ENCODE measurements at places on chromosomes 6 and 20. TPM values are rescaled to one million over a fixed set of nuclear protein-coding genes. Genes with fewer than 3 reads are reported as not detected.

Gene TNXB
- 24.1 TPM for total RNA-seq

Gene PDE10A
- total RNA-seq: 15.4 TPM

Gene ULBP3
- not detected for total RNA-seq

Gene RARS2
- 59.0 TPM for total RNA-seq

Gene ZSCAN31
- total RNA-seq: 10.6 TPM

Gene NRSN1
- 6.5 TPM for total RNA-seq

Gene WASF1
- 4.8 TPM for total RNA-seq

Gene RAET1L
- total RNA-seq: not detected

Gene CPNE5
- 16.9 TPM for total RNA-seq

Gene VNN1
- 1.4 TPM for total RNA-seq

Gene MRAP2
- total RNA-seq: 4.1 TPM

Gene LY6G5B
- total RNA-seq: 1.2 TPM

Gene ADIG
- total RNA-seq: not detected

Gene C6orf163
- 4.3 TPM for total RNA-seq

GRCh38 chr6:15709651-15710269, 46.9 kb upstream of the DTNBP1 start:
- no peak for DNase-seq

GRCh38 chr20:43533060-43533459, 25.6 kb downstream of the L3MBTL1 start:
- DNase-seq: no peak

- no peak for DNase-seq
Observed at GRCh38 chr6:34584694-34585093, 28.6 kb upstream of the SPDEF start.

GRCh38 chr6:56023829-56024228, 148.4 kb upstream of the BMP5 start:
- no peak for DNase-seq

DNA sequence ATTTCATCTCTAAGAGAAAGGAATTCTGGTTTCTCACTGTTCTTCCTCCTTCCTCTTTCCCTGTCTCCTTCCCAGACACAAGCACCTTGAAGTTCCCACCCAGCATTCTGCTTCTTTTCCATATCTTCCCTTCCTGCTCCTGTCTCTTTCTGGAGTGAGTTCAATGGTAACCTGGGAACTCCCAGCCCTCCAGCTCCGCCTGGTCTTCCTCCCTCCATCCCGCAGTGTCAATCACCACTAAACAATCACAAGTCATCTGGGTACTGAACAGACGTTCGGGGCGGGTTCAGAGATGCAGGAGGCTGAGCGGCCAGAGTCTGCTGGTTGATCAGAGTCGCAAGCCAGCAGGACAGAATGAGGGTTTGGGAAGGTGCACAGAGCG, 7.7 kb downstream of the TTBK1 start:
- DNase-seq: no peak

- peak; percentile 7 for DNase-seq
Observed at GRCh38 chr6:100269189-100269588, 195.5 kb downstream of the SIM1 start.

GRCh38 chr20:42895020-42895419, 294.7 kb downstream of the PTPRT start:
- DNase-seq: no peak

- peak; percentile 8 for DNase-seq
Observed at GRCh38 chr20:16758454-16759180, 10.5 kb downstream of the OTOR start.

DNA sequence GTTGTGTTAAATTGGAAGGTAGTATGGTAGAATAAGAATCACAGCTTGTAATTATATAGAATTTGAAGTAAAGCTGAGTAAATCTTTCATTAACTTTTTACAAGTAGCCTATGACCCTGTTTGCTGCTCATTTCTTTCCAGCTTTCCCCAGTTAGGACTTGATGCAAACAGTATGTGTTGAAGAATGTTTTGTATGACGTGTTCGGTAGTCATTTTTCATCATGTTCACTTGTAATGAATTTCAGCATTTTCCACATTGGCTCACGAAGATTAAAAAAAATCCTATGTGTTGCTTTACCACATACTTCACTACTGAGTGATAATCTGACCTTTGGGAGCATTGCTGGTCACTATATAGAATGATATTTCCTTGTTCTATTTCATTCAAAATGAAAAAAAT, 162.4 kb downstream of the CDKAL1 start:
- peak; percentile 10 for DNase-seq

DNA sequence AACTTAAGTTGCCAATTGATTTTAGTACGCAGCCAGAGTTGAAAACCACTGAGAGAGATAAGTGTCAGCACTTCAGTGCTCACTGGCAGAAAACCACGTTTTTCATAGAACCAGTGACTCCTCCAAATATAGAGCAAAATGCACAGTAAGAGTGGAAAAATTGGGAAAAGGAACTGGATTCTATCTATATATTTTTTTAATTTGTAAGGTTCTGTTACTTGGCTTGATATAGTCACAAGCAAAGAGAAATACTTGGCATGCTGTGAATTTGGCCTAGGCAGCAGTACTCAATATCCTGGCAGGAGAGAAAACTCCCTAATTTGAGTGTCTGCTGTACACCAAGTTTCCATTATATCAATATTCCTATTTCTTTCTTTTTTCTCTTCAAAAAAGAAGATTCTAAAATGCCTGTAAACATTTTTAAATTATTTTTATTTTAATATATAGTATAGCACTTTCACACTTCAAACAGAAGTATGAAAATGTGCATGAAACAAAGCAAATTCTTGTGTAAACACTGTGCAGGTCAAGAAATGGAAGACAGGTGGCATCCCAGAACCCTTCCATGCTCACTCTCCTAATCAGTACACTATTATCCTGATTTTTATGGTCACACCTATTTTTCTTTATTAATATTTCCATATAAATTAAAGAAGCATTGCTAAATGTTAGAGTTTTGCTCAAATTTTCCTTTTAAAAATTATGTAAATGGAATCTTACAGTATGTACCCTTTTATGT, 561.8 kb upstream of the RNF217 start:
- no peak for DNase-seq

- peak; percentile 64 for DNase-seq
Observed at GRCh38 chr20:46458866-46459750, 52.7 kb upstream of the ELMO2 start.

DNA sequence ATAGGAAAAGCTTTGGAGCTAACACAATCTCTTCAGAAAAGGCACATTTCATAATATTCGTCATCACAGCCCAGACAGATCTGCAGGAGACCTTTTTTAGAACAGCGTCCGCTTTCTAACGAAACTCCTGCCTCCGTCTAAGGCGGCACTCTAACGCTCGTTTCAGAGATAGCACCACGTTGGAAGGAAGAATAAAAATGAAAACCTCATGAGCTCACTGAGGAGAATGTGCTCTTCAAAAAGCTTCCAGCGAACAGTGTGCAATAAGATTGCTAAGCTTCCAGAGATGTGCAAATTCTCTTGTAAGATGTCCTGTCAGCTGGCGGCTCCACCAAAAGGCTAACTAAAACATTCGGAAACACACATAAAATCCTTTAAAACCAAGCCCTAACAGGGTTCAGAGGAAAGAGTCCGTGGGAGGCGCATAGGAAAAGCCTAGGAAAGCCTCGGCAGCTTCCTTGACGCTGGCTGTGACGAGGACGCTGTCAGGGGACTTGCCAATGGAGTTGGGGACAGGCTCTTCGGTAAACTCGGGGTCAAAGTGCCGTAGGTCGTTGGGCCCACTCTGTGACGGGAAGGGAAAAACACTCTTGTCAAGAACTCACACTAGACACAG, 117.6 kb upstream of the SLC2A12 start:
- DNase-seq: peak; percentile 84

GRCh38 chr20:36155629-36155971, 1.1 kb downstream of the EPB41L1 start:
- DNase-seq: no peak

DNA sequence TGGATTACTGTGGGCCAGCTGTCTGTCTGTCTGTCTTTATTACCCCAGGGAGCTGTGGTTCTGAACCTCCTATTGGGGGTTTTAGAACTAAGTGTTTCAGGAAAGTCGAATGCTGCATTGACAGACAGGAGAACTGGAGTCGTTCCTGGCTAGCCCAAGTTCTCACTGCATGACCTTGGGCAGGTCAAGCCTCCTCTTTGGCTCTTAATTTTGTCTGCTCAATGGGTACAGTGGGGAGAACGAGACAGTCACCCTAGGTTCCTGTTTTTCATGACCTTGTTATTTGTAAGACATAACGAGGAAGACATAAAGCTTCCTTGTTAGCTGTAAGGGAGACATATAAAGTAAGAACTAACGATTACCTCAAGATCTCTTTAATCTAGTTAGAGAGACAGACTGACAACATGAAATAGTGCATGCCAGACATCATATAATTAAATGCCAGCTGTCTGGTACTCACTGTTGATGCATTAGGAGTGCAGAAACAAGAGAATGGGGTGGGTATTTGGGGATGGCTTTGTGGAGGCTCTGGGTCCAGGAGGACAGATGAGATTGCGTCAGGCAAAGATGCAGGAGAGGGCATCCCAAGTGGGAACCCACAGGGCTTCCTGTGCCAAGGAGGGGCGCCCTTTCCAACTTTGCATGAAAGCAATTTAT, 3.7 kb upstream of the CCDC167 start:
- DNase-seq: no peak

- peak; percentile 2 for DNase-seq
Observed at GRCh38 chr6:70474751-70475150, 61.4 kb downstream of the FAM135A start.

- no peak for DNase-seq
Observed at GRCh38 chr6:95846652-95847051, 169.1 kb upstream of the FUT9 start.

DNA sequence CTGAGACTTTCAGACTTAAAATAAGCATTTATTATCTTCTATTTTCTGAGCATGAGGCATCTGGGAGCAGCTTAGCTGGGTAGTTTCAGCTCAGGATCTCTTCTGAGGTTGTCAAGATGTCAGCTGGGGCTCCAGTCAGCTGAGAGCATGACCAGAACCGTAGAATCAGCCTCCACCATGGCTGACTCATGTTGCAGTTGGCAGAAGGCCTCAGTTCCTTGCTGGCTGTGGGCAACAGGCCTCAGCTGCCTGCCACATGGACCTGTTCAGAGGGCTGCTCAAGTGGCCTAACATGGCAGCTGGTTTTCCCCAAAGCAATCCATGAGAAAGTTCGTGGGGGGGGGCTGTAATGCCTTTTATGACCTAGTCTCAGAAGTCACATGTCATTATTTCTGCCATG, 142.3 kb downstream of the LY86 start:
- DNase-seq: peak; percentile 72

- DNase-seq: peak; percentile 61
Observed at GRCh38 chr6:52551483-52552277, 25.2 kb downstream of the TRAM2 start.

DNA sequence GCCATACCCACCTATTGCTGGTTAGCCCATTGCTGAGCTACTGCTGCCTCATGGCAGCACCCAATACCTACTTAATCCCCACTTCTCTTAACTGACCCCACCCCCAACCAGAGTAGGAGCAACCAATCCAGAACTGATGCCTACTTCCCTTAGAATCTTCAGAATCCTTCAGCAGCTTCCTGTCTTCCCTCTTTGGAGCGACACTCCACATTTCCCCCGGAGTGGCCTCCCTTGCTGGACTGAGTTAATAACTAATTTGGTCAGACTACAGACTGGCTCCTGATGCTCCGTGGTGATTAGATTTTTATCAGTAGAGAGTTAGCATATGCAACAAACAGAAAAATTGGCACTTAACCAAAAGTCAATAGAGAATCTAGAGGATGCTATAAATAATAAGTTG, 51.2 kb upstream of the UBR2 start:
- DNase-seq: peak; percentile 15

GRCh38 chr20:37541326-37541725, 13.7 kb upstream of the BLCAP start:
- no peak for DNase-seq

GRCh38 chr6:4059115-4059777, 19.7 kb downstream of the FAM217A start:
- DNase-seq: no peak

DNA sequence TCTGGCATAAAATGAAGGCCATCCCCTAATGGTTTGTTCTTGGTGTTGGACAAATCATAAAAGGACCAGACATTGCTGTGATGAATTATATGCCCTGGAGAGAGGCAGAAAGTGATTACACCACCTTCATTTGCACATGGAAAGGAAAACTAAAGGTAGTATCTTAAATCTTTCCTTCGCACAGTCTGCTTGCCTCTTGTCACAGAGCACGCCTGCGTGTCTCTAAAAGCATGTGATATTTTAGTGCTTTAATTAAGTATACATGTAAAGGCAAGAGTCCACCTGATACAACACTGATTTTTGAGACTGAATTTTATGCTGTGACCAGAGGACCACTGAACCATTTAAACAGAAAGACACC, 28.8 kb upstream of the PLAGL1 start:
- DNase-seq: no peak

- DNase-seq: no peak
Observed at GRCh38 chr6:169868458-169868857, 117.0 kb downstream of the ERMARD start.

GRCh38 chr6:114592506-114592905, 249.7 kb upstream of the HS3ST5 start:
- DNase-seq: no peak

GRCh38 chr20:44188752-44189151, 1.8 kb upstream of the JPH2 start:
- DNase-seq: peak; percentile 54

- no peak for DNase-seq
Observed at GRCh38 chr6:26592649-26593048, 4.1 kb upstream of the ABT1 start.

GRCh38 chr6:56708810-56709597, 66.3 kb upstream of the DST start:
- peak; percentile 75 for DNase-seq

- DNase-seq: no peak
Observed at GRCh38 chr6:6870921-6871320, 236.8 kb upstream of the RREB1 start.

- DNase-seq: no peak
Observed at GRCh38 chr6:46129291-46129628, 529 bp upstream of the ENPP4 start.

GRCh38 chr20:53379014-53379832, 214.4 kb downstream of the ZNF217 start:
- no peak for DNase-seq

- DNase-seq: peak; percentile 49
Observed at GRCh38 chr6:41182069-41183034, 18.6 kb downstream of the TREML2 start.

- DNase-seq: peak; percentile 3
Observed at GRCh38 chr6:2547355-2547754, 203.4 kb downstream of the MYLK4 start.

DNA sequence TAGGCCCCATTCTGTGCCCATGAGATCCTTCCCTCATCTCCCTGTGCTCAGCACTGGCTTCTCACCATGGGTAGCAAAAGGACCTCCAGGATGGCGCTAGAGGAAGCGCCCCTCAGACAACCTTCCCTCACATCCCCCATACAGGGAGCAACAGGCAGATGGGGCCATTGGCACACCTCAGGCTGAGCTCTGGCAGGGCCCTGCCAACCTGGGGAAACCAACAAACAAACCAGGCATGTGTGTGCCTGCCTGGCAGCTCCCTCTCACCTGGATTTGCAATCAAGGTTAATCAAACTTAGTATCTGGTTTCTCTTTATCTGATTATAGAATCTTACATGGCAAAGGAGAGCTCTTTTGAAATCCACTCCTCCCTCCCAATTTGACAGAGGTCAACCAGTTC, 134.9 kb downstream of the SLC23A2 start:
- DNase-seq: no peak
